ENCODE measurements at places on chromosomes 6 and 20.
A peak's percentile ranks its signal among the peaks of the same experiment; 100 is the strongest.

DNA sequence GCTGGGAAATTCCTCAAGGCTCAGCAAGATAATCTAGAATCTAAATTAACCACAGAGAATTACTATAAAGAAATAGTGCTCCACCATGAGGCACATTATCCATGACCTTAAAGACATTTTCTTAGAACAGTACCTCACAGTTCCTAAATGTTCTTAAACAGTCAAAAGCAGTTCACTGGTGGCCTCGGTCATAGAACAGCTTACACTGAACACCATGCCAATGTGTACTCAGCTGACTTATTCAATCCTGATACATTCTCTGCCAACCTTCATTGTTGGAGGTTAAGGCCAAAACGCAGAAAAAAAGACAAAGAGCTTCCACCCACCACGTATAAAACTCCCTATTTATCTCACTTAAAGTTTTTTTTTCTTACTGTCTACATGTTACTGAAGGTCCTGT lies 21.8 kb upstream of the TMEM170B start:
- DNase-seq: no peak

GRCh38 chr6:148999501-148999900 lies 252.7 kb downstream of the UST start:
- DNase-seq: no peak

DNA sequence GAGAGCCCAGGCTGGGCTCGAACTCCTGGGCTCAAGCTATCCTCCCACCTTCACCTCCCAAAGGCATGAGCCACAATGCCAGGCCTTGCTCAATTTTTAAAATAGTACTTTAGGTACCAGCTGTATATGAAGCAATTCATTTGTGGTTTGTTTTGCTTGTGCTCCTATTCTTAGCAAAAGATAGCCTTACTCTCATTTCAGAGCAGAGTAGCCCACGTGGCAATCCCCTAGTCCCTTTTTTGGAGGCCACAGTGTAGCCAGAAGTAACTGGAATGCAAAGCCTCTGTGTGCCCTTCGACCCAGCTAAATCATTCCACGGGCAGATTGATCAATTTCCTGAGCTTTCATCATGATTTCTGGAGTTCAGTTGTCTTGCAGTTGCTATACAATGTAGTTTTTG lies 372.2 kb downstream of the NRN1 start:
- DNase-seq: no peak

DNA sequence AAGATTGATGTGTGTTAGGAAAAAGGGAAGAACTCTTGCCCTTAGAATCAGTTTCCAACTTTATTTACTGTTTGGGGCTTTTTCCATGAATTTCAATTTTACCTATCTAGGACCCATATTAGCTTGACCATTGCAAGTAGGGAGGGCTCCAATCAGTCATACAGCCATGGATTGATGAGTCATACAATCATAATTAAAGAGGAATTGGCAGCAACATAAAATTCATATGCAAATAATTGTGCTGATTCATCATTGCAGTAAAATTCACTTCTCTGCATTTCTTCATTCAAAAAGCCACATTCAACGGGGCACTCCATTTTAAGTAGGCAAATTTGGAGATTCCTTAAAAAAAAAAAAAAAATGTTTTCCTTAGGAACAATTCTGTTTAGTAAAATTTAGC lies 1016.4 kb downstream of the KIF16B start:
- no peak for DNase-seq

DNA sequence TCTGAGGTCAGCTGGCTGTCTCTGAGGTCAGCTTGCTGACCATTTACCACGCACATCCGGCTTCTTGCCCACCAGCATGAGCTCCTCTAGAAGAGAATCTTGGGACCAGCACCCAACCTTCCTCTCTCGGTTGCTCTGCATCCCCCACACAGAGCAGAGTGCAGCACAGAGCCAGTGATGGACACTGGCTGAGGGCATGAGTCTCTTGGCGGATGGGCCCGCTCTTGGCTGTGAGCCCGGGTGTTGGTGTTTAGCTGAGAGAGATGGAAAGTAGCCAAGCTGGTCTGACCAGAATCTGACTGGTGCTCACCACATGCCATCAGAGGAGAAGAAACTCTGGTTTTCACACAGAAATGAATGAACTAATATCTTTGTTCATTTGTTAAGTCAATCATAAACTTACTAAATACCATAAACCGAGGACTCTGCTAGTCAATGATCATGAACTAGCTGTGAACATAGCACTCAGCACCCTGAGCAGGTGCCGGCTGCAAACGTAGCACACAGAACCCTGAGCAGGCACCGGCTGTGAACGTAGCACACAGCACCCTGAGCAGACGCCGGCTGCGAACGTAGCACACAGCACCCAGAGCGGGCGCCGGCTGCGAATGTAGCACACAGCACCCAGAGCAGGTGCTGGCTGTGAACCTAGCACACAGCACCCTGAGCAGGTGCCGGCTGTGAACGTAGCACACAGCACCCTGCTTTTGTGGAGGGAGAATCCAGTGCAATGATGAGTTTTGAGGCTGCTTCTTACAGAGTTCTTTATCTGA lies 10.4 kb upstream of the THBS2 start:
- no peak for DNase-seq

- DNase-seq: no peak
Measured at GRCh38 chr6:105256619-105257018, 76.8 kb upstream of the POPDC3 start.

- no peak for DNase-seq
Measured at GRCh38 chr6:131469130-131469529, 103.9 kb upstream of the ARG1 start.

DNA sequence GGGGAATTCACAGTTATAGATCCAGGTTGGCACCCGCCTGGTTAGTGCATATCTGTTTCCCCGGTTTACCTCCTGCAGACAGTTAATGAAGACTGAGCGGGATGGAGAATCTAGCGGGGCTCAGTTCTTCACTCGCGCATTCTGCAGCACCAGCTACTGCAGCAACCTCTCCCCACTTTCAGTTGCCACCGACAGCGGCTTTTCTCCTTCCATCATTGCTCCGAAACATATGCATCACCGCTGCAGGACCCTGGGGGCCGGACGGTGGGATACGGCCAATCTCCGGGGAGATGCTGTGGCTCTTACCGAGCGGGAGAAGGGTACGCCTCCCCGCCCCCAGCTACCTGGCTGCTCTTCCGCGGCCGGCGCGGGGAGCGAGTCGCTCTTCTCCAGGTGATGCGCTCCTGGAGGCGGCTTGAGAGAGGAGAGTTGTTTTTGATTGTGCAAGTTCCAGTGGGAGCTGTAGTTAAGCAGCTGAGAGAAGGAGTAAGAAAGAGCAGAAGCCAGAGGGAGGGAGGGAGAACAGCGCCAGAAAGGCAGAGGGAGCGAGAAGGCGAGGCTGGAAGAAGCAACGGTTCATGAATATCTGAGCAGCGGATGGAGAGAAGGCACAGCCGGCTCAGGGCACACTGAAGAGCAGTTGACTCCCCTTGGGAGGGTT lies at the start of gene SGK1:
Gene SGK1, minus strand, starts transcription at position 642 of the 661 bp plus-strand sequence. CDS start 652 bp downstream, outside the sequence.
- DNase-seq: peak; percentile 31

DNA sequence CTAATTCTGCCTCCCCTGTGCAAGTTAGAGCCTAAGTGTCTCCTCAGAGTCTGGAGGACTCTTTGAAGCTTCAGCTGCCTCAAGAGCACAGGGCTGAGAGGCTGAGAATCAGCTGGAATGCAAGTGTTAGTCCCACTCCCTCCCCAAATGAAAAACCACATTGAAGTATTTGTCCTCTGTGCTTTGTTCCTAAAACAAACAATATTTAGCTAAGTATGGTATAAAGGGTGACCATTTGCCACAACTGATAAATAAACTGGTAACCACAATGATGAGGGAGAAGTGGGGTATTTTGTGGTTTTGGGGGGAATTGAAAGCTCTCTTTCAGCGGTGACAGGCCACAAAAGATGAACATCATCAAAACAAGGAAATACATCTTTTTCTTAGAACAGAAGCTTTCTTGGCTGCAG lies 91.7 kb upstream of the HDDC2 start:
- DNase-seq: no peak

DNA sequence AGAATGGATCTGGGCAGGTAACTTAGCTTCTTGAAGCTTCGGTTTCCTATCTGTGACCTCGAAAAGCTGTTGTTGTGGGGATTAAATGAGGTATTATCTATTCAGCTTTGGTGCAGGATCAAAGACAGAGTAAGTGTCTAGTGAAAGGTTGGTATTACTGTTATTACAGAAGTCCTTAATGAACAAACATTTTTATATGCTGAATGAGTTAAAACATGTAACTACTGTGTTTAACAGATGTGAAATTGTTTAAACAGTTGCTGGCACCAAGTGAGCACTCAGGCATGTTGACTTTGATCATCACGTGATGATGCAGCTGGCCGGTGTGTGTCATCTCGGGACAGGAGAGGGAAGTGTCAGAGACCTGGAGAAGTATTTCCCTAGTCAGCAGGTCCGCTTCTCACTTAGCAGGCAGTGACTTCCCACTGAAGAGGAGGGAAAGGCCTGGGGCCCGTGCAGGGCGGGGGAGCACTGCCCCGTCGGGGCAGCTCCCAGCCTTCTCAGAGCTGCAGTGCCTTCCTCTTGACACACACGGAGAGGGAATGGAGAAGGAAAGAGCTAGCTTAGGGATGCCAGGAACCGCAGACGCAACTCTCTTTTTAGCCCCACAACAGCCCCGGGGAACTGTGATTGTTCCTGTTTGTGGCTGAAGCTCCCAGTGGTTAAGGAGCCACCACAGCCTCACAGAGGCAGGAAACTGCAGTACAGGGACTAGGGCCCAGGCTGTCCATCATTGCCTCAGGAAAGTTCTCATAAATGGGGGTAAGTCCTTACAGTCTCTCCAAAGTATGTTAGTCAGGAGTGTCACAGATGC lies 18.0 kb downstream of the TUBB2A start:
- DNase-seq: no peak

DNA sequence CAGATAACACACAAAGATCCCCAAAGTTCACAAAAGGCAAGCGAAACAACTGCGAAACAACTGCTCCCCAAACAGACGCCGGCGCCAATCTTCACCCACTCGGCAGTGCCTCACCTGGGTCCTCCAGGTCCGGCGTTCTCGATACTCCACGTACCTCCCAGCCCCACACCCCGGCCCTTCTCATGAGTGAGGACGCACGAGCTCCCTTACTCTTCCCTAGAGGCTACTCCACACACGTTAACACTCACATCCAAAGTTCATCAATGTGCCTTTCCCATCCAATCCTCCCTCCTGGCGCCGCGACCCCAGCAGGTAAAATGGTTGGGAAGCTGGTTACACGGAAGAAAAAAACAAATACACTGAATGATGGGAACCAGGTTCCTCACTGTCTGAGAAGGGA lies 77.0 kb downstream of the TAF4 start:
- no peak for DNase-seq

- no peak for DNase-seq
Measured at GRCh38 chr6:10177704-10178103, 237.2 kb downstream of the TFAP2A start.

- no peak for DNase-seq
Measured at GRCh38 chr20:35991142-35991771, 22.9 kb downstream of the CNBD2 start.

DNA sequence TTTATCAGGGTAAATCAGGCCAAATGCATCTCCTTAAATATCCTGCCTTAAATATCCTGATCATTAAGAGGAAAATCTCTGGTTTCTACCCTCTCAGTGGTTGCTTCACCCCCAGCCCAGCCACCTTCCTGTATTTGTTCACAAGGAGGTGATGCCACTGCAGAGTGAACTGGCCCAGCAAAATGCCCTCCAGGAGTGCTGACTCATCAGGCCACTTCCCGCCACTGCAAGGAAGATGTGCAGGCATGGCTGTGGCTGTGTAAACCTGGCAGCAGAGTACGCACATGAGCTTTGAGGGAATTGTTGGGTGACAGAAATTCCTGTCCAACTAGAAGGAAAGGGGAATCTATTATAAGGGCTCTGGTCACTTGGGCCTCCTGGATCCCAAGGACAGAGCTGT lies 13.8 kb downstream of the NQO2 start:
- DNase-seq: no peak

DNA sequence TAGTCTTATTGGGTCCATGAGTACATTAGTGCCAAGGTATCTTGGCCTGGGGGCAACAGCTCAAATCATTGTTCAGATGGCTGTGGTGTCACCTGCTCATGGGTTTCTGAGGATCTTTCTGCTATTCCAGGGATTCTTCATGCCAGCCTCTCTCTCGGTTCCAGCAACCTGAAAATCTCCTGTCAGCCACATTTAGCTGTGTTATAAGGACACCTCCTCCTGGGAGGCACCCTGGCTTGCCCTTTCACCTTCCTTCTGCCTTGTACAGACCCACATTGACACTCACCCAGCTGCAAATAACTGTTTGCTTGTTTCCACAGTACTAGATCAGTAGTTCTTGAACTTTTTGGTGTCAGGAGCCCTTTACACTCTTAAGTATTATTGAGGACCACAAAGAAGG lies 159.9 kb downstream of the GRM4 start:
- DNase-seq: no peak

GRCh38 chr20:41969656-41970055 lies 351.5 kb upstream of the CHD6 start:
- no peak for DNase-seq

DNA sequence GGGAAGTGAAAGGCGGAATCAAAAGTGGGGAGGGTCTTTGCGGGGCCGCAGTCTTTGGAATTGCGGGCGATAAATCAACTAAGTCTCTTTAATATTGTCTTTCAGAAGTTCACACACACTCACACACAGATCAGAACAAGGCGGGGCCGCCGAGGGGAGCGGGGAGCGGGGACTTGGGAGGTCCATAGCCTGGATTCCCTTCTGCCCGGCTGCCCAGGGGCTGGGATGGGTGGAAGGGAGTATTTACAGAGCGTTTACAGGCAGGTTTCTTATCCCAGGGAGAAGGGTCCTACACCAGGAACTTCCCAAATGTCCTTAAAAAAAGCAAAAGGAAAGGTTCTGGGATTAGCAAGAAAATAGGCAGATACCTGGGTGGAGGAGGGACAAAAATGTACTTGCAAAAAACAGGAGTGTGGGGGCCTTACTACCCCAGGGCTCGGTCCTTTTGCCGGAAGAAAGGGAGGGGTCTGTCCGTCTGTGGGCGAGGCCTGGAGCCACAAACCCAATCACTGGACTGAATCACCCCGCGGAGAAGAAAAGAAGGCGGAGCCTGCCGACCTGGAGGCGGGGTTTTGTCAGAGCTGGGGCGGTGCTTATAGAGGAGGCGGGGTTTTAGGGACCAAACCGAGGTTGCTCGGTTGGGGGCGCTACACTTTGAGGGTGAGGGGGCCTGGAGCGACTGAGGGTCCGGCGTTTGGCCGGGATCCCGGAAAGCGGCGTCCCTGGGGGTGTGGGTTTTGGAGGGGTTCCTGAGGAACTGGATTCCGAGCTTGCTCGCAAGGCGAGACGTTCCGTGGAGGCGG lies 3.2 kb downstream of the PRRT1 start:
- peak; percentile 68 for DNase-seq

- DNase-seq: no peak
Measured at GRCh38 chr6:72873433-72873832, 251.6 kb downstream of the KCNQ5 start.

Measured in T-helper 2 cell (primary cell).